HCT116 (cell line): ENCODE measurements at places on chromosomes 5 and 9. TPM values are rescaled to one million over a fixed set of nuclear protein-coding genes. Genes with fewer than 3 reads are reported as not detected.

The ARL10 gene
- 0.05 TPM for total RNA-seq

The SLC22A4 gene
- 0.59 TPM for total RNA-seq

The SLC46A2 gene
- not detected for total RNA-seq

The CERT1 gene
- 22.8 TPM for total RNA-seq

The NR5A1 gene
- 0.64 TPM for total RNA-seq

The NFIL3 gene
- total RNA-seq = 38.0 TPM

The AGXT2 gene
- total RNA-seq = not detected

The PCDHB14 gene
- total RNA-seq = 0.27 TPM

The LMX1B gene
- 11.3 TPM for total RNA-seq

DNA sequence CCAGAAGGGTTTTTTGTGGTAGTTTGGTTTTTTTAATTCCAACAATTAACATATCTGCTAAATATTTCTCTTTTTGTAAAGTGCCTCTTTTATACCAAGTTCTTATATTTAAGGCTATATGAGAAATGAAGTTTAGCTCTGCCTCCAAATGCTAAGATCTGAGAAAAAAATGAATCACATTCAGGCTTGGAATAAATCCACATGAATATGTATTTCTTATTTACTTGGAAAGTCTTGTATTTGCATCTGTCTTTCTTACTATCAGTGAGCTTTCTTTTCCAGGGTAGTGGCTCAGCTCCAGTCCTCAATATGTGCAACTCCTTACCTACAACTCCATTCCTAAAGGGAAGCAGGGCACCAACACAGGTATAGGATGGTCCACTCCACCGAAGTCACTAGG lies 127.9 kb downstream of the GLIS3 start:
- DNase-seq = no peak

- no peak for DNase-seq
These were observed 1.6 kb downstream of the ACSL6 start for GRCh38 chr5:132009706-132010405.

DNA sequence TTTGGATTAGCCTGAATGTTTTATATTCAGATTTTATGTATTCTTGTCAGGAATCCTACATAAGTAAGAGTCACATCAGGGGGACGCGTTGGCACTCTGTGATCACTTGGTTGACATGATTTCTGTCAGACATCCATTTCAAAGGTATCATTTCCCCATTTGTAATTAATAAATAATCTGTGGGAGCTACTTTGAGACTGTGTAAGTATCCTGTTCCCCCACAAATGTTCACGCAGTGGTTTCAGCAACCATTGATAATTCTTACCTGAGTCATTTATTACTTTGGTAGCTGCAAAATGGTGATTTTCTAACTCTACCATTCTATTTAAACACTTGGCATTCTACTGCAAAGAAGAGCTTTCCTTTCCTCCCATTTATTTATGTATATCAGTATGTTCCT lies 56.9 kb upstream of the TBC1D2 start:
- no peak for DNase-seq

- DNase-seq = no peak
These were observed 207.3 kb downstream of the ARHGAP26 start for GRCh38 chr5:142977363-142978051.

- no peak for DNase-seq
These were observed 44.3 kb downstream of the PSD2 start for GRCh38 chr5:139839918-139840317.

GRCh38 chr5:87807783-87808182 lies 395.1 kb upstream of the CCNH start:
- DNase-seq = no peak

DNA sequence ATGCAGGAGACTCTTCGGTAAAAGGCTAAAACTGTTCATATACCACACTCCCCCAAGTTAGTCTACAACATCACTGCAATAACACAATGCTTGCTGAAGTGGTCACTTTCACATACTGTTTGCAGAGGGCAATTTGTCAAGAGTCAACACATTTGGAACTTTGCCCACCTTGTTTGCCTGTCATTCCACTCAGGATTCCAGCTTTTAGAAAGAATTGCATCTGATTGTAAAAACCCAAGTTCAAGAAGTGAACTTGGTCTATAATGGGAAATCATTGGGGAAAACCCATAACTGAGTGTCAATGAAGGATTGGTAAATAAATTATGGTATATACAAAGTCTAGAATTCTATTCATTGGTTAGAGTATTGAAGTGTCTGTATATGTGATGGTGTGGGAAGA lies 120.5 kb downstream of the GADD45G start:
- DNase-seq = no peak

GRCh38 chr5:58998544-58998943 lies 415.7 kb downstream of the RAB3C start:
- DNase-seq = no peak

DNA sequence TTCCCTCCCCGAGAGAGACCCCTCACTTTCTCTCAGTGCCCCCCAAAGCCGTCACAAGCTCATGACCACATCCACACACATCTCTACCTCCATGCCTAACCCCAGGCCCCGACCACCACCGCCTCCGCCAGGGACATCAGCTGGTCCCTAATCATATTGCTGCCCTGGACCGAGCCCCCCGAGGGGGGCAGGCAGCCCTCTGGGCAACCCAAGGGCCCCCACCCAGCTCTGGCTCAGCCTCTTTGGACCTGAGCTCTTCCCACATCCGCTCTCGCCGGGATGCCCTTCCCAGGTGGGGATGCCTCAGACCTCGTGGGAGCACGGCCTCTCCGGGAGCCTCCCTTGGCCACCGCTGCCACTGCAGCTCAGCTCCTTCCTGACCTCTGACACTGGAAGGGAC lies 18.5 kb downstream of the LHX3 start:
- no peak for DNase-seq

GRCh38 chr5:418162-419121 lies 24.5 kb upstream of the EXOC3 start:
- no peak for DNase-seq

DNA sequence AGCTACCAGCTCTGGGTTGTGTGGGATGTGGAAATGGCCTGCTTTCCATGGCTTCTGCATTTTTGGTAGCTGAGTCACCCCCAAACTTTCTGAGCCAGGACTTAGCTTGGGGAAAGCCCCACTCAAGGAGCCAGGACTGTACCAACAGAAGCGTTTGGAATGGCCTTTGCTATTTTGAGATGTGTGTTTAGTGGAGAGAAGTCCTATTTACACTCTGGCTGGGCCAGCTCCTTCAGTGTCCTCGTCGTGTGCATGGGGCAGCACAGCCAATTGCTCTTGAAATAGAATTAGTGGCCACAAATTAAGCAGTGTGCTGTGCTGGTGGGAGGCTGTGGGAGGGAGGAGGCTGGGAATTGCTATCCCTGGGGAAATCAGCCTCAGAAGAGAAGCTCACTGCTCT lies 51.6 kb downstream of the ENTREP1 start:
- no peak for DNase-seq

- DNase-seq = no peak
These were observed 14.4 kb downstream of the GDNF start for GRCh38 chr5:37825334-37825915.

- no peak for DNase-seq
These were observed 52.2 kb downstream of the SLC36A1 start for GRCh38 chr5:151499501-151500035.

GRCh38 chr5:34932947-34933346 lies 3.6 kb downstream of the DNAJC21 start:
- DNase-seq = no peak

DNA sequence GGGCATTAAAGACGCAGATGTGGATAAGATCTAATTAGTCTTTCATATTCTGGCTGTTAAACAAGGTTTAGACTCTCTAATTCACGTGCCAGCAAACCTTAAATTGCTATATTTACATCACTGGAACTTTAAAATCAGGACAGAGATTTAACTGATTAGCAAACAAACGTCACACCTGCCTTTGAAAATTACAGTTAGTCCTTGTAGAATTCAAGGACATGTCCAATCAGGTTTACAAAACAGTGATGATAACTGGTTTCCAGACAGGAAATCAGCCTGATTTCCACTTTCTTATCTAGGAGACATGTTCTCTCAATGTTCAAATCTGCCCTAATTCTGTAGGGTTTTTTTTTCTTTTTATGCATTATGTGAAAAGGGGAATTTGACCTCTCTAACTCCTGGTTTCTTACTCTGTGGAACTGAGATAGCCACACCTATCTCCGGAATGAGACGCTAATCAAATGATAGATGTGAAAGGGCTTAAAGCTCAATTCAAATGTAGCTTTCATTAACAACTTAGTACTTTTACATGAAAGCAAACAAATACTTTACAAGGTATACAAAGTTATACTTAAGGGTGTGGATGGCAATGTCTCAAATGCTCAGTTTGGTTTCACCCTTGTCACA lies 26.5 kb downstream of the SPINK5 start:
- no peak for DNase-seq

DNA sequence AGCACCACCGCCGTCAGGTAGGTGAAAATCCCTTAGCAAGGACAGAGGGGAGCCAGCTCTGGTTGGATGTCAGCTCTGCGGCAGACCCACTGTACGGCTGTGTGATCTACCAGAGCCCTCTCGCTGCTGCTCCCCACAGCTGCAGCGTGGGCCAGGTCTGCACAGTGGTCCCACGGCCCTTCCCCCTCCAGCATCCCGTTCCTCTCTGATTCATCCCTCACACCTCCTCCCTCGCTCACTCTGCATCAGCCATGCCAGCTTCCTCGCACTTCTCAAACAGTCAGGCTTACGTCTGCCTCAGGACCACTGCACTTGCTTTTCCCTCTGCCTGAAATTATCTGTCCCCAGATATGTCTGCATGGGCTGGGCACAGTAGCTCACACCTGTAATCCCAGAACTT lies 26.6 kb upstream of the CFAP157 start:
- DNase-seq = no peak

DNA sequence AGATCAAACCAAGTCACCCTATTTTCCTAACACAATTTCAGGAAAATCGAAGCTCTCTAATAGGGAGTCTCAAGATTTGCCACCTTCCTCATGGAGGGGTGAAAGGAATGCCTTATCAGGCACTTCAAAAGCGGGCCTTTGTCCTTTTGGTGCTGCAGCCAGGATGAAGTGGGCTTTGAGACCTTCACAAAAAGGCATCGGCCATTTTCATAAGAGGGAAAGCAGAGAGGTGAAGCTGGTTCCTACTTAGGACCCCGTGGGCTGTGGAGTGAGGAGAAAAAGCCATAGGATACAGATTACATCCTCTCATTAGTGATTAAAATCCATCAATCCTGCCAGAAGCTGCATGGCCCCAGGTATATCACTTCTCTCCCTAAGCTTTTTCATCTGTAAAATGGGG lies 859 bp downstream of the CDKN2AIPNL start:
- no peak for DNase-seq
